Activated CD8-positive, alpha-beta T cell treated with anti-CD3 and anti-CD28 coated beads, Interleukin-2, amount 10 ng/mL, durations not matched to agents 7 days and 5 days (primary cell): ENCODE measurements at places on chromosomes 16 and 17.

DNA sequence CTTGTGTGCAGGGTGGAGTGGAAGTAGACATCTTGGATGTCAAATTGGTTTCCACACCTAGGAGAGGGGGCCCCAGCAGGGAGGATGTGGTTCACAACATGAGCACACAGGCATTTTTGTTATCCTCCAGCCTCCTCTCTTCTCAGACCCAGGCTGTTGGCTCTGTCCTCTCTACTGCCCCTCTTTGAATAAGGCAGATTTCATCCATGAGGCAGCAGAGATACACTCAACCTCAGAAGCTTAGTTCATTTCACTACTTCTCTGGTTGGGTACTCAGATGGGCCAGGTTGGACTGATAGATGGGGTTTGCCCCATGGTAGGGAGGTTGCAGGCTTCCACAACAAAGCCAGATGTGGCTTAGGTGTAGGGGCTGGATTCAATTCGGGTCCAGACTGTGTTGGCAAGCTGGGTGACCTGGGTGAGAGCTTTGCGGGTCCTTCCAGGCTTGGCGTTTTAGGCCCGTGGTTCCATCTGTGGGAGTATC lies 22.2 kb upstream of the NFATC3 start:
- DNase-seq: peak; percentile 81
- peaks cover 64% of the 10 kb centered on the region for H3K36me3 ChIP-seq
- no peaks in the 10 kb centered on the region for H3K27me3 ChIP-seq
- H3K27ac ChIP-seq: peak overlapping the region; percentile 95
- peaks cover 83% of the 10 kb centered on the region for H3K4me1 ChIP-seq

- peaks cover 69% of the 10 kb centered on the region for H3K4me1 ChIP-seq
- peak overlapping the region; percentile 90 for H3K27ac ChIP-seq
- H3K27me3 ChIP-seq: no peaks in the 10 kb centered on the region
These were observed 105.2 kb downstream of the RPTOR start for GRCh38 chr17:80649672-80650330.

- H3K36me3 ChIP-seq: peaks cover 2% of the 10 kb centered on the region
- no peak overlapping the region for H3K4me3 ChIP-seq
- H3K27ac ChIP-seq: no peak overlapping the region
These were observed 5.2 kb upstream of the OR4D2 start for GRCh38 chr17:58161566-58161965.

DNA sequence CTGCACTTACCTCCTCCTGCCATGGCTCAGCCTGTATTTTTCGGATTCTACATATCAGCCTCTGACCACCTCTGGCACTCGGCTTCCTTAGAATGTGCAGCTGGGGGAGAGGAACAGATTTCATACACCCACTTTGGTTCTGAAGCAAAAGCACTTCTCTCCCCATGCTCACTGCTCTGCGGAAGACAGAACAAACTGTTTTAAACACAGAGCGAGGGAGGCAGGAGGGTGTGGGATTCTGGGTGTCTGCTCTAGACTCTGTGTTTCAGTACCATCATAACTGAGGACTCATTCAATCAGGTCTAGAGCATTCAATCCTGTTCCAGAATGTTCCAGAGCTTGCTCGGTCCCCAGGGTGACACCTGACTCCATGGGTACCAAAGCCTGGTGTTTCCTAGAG lies 239.1 kb downstream of the GRIN2A start:
- H3K27me3 ChIP-seq: no peaks in the 10 kb centered on the region
- no peaks in the 10 kb centered on the region for H3K4me1 ChIP-seq
- no peak overlapping the region for H3K4me3 ChIP-seq
- no peaks in the 10 kb centered on the region for H3K36me3 ChIP-seq
- DNase-seq: no peak
- H3K27ac ChIP-seq: no peak overlapping the region

- H3K4me3 ChIP-seq: no peak overlapping the region
- peaks cover 12% of the 10 kb centered on the region for H3K27me3 ChIP-seq
- H3K27ac ChIP-seq: no peak overlapping the region
- peaks cover 32% of the 10 kb centered on the region for H3K4me1 ChIP-seq
These were observed 73.1 kb downstream of the CDH13 start for GRCh38 chr16:82699711-82700495.

GRCh38 chr17:27575096-27575911 lies 55.7 kb upstream of the LGALS9 start:
- H3K27me3 ChIP-seq: no peaks in the 10 kb centered on the region
- H3K27ac ChIP-seq: peak overlapping the region; percentile 45
- H3K36me3 ChIP-seq: peaks cover 18% of the 10 kb centered on the region
- DNase-seq: no peak

- DNase-seq: peak; percentile 35
- no peaks in the 10 kb centered on the region for H3K36me3 ChIP-seq
- no peak overlapping the region for H3K4me3 ChIP-seq
- H3K4me1 ChIP-seq: no peaks in the 10 kb centered on the region
These were observed 392.9 kb upstream of the EEF2KMT start for GRCh38 chr16:5490499-5490898.

- no peak overlapping the region for H3K4me3 ChIP-seq
- H3K27ac ChIP-seq: peak overlapping the region; percentile 4
- H3K36me3 ChIP-seq: peaks cover 33% of the 10 kb centered on the region
- no peaks in the 10 kb centered on the region for H3K27me3 ChIP-seq
- H3K4me1 ChIP-seq: no peaks in the 10 kb centered on the region
These were observed 19.7 kb upstream of the NDUFAB1 start for GRCh38 chr16:23615805-23616204.

DNA sequence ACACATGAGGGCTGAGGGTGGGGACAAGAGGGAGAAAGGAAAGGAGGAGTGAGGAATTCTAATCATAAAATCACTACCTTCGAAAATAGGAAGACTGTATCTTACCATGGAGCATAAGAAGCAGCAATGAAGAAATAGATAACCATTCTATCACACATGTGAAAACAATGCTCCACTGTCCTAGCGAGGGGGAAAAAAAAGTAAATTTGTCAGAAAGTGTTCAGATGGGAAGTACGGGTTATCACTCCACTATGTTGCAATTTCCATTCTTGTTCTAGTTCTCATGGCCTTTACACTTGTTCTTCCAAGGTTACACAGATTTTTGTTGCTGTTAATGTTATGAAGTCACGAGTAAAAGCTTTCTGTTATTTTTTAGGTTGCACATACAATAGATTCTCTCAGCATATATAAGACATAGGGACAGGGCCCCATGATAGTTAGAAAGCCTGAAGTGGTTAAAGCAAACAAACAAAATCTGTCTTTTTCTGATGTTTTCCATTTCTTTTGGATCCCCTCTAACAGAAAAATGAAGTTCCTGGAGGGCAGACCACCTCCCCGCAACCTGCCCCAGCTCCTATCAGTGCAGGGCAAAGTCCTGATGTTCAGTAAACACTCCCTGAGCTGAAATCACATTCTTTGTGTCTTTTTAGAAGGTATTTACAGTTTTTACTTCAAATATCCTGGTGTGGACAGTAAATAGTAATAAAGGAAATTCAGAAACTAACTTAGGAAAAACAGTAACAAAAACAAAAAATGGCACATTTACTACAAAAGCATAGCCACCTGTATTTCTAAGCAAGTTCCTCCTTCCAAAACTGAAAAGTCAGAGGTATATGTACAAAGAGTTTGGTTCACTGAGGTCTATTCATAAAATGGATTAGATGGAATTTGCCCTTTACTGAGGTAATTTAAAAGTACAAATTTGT lies 13.7 kb downstream of the MMD start:
- DNase-seq: no peak
- peaks cover 12% of the 10 kb centered on the region for H3K4me1 ChIP-seq
- no peak overlapping the region for H3K4me3 ChIP-seq
- H3K36me3 ChIP-seq: peaks cover 74% of the 10 kb centered on the region
- no peak overlapping the region for H3K27ac ChIP-seq

DNA sequence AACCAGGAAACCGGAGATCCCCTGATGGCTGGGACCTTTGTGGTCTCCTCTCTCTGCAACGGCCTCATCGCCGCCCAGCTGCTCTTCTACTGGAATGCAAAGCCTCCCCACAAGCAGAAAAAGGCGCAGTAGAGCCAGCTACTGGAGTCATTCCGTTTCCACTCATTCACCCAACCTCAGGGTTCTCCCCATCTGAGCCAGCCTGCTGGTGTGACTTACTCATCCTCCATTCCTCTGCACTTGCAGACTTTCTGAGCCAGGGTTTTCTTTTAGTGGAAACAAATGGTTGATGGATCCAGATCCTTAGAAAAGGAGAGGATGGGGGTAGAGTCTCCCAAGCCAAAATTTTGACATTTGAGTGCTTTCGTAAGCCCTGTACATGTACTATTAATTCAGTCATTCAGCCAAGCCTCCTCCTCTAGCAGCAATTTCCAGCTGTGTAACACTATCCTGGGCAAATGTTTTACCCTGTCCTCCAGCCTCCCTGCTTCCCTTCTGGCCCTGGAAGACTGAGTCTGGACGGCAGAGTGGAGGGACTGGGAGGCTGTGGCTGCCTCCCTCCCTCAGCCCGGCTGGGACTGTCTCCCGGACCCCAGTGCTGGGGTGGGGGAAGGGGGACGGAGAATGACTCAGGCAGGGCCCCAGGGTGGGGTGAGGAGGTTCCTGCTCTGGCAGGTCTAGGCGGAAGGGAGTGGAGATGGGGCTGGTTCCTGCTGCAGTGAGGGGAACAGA lies 2.3 kb downstream of the SOX15 start:
- no peak overlapping the region for H3K4me3 ChIP-seq
- peaks cover 30% of the 10 kb centered on the region for H3K4me1 ChIP-seq
- peaks cover 44% of the 10 kb centered on the region for H3K36me3 ChIP-seq
- H3K27me3 ChIP-seq: no peaks in the 10 kb centered on the region

- H3K36me3 ChIP-seq: no peaks in the 10 kb centered on the region
- DNase-seq: no peak
- no peak overlapping the region for H3K4me3 ChIP-seq
These were observed 1239.8 kb upstream of the GOT2 start for GRCh38 chr16:59973966-59974365.

DNA sequence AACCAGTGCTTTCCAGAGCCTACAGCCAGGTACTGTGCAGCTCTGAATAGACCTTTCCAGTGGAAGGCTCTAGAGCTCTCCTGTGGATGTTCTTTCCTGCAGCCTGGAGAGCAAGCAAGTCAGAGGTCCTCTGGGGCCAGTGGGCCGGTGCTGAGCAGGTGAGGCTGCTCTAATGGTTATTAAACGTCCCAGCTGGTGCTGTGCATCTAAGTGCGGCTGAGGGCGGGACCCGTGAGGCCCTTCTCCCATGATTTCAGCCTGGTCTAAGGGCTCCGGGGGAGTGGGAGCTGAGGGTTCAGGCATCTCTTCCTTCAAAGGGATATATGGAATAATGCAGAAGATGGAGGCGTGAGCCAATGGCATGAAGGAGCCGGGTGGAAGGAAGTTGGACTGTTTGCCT lies 83.7 kb upstream of the SDK2 start:
- H3K36me3 ChIP-seq: no peaks in the 10 kb centered on the region
- no peak for DNase-seq
- no peak overlapping the region for H3K27ac ChIP-seq
- H3K4me3 ChIP-seq: no peak overlapping the region
- H3K4me1 ChIP-seq: peaks cover 4% of the 10 kb centered on the region
- peaks cover 9% of the 10 kb centered on the region for H3K27me3 ChIP-seq

DNA sequence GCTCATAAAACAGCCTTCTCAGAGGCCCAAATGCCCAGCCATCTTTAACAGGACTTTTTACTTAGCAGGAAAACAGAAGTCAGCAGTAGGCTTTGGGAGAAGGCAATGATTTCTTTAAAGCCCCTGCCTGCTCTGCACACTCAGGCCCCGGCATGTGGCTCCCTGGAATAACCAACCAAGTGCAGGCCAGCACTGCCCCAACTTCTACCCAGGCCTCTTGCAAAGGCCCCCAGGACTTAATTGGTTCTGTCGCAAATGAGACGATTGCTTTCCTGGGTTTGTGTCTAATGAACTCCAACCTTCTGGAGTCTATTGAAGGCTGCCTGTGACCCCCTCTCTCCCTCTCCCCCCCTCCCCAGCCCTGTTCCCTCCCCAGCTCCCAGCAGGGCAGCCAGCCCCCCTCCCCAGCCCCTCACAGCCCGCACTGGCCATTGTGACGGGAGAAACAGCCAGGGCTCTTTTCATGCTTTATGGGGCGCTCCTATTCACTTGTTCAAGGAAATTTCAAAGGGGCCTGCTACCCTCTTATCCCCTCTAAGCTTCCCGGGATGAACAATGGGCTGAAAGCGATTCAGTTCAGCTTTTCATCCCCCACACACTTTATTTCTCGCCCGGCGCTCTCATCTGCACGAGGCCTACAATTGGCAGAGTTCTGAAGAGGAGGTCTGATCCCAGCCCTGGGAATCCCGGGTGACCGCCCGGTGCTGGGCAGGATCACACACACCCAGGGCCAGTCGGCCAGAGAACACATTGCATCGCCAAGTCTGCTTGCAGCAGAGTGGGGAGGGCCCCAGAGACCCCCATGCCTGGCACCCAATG lies 15.5 kb downstream of the AXIN2 start:
- no peaks in the 10 kb centered on the region for H3K4me1 ChIP-seq
- DNase-seq: no peak
- H3K4me3 ChIP-seq: no peak overlapping the region
- H3K27ac ChIP-seq: no peak overlapping the region
- peaks cover 2% of the 10 kb centered on the region for H3K27me3 ChIP-seq

GRCh38 chr17:1573932-1574696 lies 11.5 kb upstream of the PITPNA start:
- DNase-seq: peak; percentile 73
- no peaks in the 10 kb centered on the region for H3K27me3 ChIP-seq
- no peak overlapping the region for H3K4me3 ChIP-seq
- H3K4me1 ChIP-seq: peaks cover 14% of the 10 kb centered on the region
- no peaks in the 10 kb centered on the region for H3K36me3 ChIP-seq
- no peak overlapping the region for H3K27ac ChIP-seq

DNA sequence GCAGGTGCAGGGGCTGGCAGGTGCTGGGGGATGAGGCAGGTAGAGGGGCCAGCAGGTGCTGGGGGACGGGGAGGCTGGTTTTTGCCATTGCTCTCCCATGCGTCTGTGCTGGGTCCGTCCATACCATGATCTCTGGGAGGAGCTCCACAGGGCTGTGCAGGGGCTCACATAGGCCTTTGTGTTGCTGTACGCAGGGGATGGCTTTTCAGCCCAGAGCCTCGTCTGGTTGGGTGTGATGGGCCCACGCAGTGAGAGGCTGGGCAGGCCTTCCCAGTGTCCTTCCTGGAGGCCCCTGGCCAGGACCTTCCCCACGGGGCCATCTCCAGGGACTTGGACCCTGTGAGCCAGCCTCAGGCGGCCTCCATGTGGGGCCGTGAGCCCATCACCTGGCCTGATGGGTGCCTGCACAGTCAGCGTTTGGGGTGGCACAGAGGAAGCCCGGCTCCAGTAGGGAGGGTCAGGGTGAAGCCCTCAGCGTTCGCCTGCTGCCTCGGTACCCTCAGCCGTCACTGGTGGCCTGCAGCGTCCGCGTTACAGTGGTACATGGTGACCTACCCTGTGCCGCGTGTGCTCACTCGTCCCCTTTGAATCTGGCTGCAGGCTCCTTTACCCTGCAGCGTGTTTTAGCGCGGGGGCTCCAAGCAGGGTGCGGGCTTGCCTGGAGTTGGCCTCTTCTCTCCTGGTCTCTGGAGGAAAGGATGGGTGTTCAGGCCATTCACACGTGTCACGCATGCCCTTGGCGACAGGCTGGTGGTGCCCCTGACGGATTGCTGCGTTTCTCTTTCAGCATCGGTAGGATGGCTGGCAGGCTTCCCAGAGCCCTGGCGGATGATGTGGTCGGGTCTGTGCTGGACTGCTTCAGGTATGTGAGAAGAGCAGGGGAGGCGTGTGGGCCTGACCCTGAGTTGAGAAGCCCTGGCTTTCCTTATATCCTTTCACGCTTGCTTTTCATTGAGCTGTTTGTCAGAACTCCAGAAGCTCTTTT lies 30.6 kb downstream of the ZNF750 start:
- no peak overlapping the region for H3K4me3 ChIP-seq
- H3K27me3 ChIP-seq: no peaks in the 10 kb centered on the region
- peaks cover 8% of the 10 kb centered on the region for H3K36me3 ChIP-seq
- H3K4me1 ChIP-seq: no peaks in the 10 kb centered on the region
- no peak for DNase-seq

- no peak for DNase-seq
- no peaks in the 10 kb centered on the region for H3K36me3 ChIP-seq
- peaks cover 36% of the 10 kb centered on the region for H3K4me1 ChIP-seq
- peak overlapping the region; percentile 77 for H3K4me3 ChIP-seq
- peaks cover 31% of the 10 kb centered on the region for H3K27me3 ChIP-seq
These were observed 10.5 kb downstream of the LPO start for GRCh38 chr17:58248955-58249269.
